Stimulated activated CD4-positive, alpha-beta T cell treated with anti-CD3 and anti-CD28 coated beads, Interleukin-12 subunit alpha, Interleukin-12 subunit beta, amount 100 ng/mL, for 24 hours (primary cell): ENCODE measurements at places on chromosomes 11 and 22.
A peak's percentile ranks its signal among the peaks of the same experiment; 100 is the strongest.

DNA sequence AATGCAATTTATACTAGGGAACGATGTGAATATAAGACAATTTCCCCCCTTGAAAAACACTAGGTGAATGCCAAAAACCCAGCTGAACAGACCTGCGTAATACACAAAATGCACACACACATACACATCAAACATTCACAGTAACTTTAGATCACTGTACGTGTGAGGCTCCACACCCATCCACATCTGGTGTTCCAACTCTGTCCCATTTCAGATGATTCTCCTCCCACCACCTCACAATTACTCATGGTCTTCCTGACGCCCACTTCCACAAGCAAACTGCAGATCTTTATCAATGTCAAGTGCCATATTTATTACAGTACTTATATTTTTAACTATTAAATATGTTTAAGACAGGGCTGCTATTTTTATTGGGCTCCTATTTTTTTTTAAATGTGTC lies 57.8 kb upstream of the TENM4 start:
- DNase-seq, result no peak

DNA sequence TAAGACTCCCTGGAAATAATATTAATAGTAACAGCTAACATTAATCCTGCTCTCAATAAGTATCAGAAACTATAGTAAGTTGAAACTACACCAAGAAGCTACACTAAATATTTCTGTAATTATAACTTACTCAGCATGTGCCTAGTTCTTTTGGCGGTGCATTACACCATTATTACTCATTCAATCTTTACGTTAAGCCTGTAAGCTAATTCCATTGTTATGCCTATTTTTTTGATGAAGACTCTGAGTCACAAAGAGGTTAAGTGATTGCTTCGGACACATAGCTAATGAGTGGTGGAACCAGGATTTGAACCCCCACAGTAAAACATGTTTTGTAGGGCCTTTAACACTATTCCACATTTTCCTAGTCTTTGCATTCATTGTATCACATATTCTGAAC lies 111.6 kb downstream of the RASSF10 start:
- DNase-seq, result no peak

DNA sequence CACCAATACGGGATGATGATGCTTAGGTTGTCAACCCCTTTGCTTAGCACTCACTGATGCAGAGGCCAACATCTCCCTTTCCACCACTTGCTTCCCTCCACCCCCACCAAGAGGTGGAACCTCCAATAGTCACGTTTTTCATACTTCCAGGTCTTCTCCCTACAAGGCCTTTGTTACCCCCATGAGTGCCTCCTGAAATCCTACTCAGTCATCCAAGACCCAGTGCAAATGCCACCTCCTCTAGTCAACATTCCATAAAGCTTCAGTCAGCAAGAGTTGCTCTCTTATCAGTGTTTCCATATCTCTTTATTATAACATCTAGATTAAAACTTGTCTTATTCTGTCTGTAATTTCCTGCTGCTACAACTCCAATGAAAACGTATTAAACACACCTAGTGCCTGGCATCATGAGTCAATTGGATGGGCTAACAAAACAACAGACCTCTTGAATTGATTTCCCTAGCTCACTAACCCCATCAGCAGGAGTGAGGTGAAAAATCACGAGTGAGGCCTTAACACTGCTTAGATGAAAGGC lies 370.7 kb upstream of the CCDC90B start:
- DNase-seq, result no peak

DNA sequence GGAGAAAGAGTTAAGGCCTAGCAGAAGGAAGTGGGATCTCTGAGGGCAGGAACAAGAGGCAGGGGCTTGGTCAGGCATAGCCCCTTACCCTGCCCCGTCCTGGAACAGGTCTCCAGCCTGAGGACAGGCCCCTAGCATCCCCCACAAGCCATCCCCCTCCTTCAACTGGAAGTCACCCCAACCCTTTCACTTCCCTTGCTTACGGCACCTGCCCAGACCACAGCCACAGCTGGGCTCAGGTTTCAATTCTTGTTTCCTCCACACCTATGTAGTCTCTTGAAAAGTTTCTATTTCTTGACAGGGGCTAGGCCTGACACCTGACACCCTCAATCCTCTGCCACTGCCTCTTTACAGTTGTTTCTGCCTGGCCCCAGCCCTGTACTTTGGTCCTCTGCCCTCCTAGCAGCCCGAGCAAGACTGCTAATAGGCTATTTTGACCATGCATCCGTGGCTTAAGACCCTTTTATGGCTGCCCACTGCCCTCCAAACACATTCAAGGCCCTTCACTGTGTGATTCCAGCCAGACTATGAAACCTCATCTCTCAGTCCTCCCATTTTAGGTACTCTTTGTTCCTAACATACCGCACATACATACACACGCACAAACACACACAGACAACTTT lies 10.9 kb upstream of the FCHSD2 start:
- DNase-seq, result peak; percentile 19

DNA sequence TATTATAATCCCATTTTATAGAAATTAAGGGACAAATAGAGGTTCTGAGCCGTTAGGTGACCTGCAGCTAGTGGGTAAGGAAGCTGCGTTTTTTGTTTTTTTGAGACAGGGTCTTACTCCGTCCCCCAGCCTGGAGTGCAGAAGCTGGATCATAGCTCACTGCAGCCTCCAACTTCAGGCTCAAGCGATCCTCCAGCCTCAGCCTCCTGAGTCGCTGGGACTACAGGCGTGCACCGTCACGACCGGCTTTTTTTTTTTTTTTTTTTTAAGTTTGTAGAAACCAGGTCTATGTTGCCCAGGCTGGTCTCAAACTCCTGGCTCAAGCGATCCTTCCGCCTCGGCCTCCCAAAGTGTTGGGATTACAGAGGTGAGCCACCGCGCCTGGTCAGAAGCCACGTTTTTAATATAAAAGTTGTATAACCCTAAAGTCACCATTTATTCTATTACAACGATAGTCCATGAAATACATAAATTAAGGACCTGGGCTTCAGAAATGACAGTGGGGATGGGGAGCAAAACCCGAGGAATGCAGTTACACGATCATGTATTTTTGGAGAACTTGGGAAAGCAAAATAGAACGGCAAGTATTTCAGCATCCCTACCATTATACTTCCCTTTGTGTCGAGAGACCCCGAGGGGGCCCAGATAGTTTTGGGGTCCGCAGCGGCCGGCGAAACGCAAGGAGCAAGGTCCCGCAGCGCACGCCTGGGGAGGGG lies 638 bp downstream of the SAAL1 start:
- no peak for DNase-seq

DNA sequence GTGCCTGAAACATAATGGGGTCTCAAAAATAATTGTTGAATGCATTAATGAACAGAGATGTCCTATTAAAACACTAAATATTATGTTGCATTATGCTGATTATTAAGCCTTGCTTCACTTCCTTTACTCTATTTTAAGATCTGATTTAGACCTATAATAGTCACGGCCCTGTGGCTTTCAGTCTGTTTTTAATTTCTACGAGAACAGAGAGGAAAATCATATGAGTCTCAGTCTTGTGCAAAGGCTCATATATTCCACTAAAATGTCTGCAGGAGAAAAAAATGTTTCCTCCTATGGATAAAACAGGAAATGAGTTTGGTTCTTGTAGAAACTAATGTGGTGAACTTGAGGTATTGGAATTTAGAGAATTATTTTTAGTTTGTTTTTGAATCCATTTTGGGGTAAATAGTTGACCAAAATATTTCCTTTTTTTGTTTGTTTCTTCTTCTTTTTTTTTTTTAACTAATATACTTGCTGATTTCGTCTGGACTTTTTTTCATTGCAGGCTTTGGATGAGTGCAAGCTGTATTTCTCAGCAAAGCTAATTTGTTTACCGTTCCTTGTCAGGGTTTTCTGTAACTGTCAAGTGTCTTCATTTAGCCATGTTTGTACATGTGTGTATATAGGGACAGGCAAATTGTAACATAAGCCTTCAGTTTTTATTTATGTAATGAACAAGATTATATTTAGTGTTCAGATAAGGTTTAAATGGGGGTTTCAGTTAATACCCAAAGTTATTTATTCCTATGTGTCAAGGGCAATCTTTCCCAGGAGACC lies 139.1 kb upstream of the DDI1 start:
- DNase-seq, result no peak

DNA sequence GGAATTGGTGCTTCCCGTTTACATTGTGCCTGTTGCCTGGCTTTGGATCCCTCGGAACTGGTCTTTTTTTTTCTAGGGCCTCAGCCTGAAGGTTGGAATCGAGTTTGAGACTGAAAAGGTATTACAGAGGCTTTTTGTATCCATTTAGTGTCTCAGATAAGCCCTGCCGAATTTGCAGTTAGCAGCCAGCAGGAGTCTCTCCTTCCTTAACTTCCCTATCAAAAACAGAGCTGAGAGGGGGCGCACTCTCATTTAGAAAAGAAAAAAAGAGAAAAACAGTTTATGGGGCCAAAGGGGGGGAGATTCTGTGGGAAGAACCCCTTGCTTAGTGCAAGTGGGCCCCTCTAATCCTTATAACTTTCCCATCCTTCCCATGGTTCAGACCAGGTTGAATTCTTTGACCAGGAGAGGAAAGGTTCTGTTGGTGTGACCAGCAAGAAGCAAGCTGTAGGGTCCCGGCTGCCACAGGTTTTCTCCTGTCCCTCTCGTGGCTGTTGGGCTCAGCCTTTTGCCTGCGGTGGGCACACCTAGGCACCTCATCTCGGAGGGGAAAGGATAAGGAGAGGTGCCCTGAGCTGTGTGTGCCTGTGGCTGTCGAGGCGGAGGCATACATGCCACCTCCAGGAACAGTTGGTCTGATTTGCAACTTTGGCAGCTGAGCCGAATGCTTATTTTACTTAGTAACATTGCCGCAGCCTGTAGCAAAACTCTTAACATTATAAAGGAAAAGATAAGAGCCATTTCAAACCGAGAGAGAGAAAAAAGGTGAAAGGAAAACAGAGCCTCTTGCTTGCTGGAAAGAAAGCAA lies 565.0 kb upstream of the CNTN5 start:
- no peak for DNase-seq

- DNase-seq, result no peak
Observed at GRCh38 chr11:110176366-110177085, 83.3 kb downstream of the ZC3H12C start.

GRCh38 chr11:86140334-86140990 lies 71.6 kb upstream of the PICALM start:
- DNase-seq, result no peak

DNA sequence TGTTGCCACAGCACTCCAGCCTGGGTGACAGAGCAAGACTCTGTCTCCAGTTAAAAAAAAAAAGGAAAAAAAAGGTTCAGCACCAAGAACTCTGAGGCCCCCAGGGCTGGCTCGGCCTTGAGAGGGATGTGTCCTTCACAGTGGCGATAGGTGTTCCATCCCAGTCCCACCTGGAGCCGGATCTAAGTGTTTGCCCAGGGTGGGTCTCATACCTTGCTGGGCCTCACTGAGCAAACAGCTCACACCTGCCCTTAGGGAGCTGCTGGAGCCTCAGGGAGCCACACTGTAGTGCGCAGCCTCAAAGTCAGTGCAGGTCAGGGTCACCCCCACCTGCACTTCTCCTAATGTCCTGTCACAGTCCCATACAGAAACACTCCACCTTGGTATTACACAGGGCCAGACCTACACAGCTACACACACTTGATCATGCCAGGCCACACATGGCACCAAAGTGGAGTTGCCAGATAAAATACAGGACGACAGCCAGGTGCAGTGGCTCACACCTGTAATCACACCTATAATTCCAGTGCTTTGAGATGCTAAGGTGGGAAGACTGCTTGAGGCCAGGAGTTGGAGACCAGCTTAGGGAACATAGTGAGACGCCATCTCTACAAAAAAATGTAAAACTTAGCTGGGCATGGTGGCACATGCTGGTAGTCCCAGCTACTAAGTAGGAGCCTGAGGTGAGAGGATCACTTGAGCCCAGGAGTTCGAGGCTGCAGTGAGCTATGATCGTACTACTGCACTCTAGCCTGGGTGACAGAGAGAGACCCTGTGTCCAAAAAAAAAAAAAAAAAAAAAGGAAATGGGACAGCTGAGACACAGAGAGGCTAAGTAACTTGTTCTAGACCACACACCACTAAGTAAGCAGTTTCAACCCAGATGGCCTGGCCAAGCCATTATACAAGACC lies 7.3 kb downstream of the STARD10 start:
- no peak for DNase-seq

- DNase-seq, result no peak
Observed at GRCh38 chr11:113015098-113015455, 53.9 kb downstream of the NCAM1 start.
